GM23248 (cell line): ENCODE measurements at places on chromosomes 16 and 17. TPM values are rescaled to one million over a fixed set of nuclear protein-coding genes. Genes with fewer than 3 reads are reported as not detected.

DNA sequence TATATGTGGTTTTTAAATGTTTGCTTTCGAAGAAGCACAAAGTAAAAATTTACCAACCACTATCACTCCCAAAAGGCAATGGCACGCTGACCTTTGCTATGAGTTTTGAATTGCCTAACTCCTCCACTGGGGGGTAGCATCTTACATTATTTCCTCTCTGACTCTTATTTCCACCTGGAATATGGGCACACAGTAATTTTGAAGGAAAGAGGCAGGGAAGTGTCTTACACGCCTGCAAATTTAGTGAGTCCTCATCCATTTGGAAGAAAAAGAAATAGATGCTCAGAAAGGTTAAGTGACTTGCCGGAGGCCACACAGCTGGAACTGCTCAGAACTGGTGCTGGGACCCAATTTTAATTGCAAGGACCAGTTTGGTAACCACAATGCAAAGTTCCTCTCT is 29.9 kb upstream of the IRX6 start:
- no peak for DNase-seq

DNA sequence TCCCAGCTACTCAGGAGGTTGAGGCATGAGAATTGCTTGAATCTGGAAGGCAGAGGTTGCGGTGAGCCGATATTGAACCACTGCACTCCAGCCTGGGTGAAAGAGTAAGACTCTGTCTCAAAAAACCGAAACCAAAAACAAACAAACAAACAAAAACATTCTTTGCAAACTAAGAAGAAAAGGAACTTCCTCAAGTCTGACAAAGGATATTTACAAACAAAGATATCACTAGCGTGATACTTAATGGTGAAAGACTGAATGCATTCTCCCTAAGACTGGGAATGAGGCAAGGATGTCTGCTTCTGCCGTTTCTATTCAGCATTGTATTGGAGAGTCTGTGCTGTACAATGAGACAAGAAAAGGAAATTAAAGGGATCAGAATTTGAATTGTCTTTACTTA is 10.5 kb upstream of the MPO start:
- DNase-seq: no peak

DNA sequence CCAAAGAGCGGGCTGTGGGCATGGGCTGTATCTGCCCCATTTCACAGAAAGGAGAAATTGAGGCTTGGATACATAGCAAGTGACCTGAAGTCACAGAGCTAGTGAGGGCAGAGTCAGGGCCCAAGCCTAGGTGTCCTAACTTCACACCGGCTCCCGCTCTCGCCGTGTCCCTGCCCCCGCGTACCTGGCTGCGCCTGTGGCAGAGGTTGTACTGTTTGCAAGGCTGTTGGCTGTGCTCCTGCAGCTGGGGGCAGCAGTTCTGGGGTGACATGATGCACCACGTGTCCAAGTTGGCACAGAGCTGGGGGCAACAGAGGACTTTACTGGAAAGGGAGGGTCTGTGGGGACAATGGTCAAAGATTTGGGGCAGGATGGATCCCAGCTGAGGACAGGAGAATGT is 3.4 kb downstream of the DHX58 start:
- DNase-seq: no peak

SLC5A2 gene
- total RNA-seq: not detected in 2 replicates

CES3 gene
- total RNA-seq: not detected in 2 replicates
